MG63 (cell line): ENCODE measurements at places on chromosomes 2 and 18. TPM values are rescaled to one million over a fixed set of nuclear protein-coding genes. Genes with fewer than 3 reads are reported as not detected.
A peak's percentile ranks its signal among the peaks of the same experiment; 100 is the strongest.

Gene NTSR2
- total RNA-seq, result not detected in 2 replicates

Gene APOB
- total RNA-seq, result not detected in 2 replicates

Gene NEURL3
- 1.0 TPM in 1 of 2 replicates, not detected in the other for total RNA-seq

Gene GBX2
- total RNA-seq, result 0.94 TPM in 1 of 2 replicates, not detected in the other

Gene FAM124B
- not detected in 2 replicates for total RNA-seq

Gene VWA3B
- total RNA-seq, result not detected in 2 replicates

Gene GALR1
- not detected in 2 replicates for total RNA-seq

Gene IWS1
- 26.2 and 29.0 TPM in 2 replicates for total RNA-seq

DNA sequence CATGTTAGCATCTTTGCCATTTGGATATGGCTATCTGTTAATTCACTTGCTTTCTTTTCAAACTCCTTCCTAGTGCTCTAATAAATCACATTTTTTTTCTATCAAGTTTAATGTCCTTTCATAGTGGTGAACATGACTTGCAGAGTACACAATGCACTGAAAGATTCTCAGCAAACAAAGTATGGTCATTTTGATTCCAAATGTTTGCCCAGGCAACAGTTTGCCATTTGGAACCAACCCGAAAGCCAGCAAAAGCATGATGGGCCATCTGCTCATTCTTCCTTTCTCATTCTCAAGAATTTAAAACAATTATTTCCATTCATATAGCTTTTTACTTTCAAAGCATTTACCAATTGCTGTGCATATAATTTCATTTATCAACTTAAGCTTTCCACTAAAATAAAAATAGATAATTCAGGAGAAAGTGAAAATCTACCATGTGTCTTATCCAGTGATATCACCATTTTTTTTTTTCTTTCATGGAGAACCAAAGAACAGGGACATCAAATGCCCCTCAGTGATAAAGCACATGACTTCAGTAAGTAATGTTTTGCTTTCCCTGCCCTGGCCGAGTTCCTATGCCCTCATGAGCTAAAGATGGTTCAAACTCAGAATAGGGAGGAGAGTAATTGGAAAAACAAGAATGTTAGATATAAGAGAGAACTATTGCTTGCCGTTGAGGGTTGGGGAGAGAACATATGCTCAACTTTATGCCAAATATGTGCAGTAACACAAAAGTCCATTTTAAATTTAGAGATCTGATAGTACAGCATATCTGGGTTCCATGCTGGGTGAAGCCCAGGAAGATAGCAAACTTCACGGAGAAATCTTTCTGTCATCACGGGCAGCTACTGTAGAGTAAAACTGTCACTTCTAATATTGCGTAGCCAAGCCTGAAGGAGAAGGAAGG lies 62.1 kb downstream of the HNMT start:
- no peak for DNase-seq

DNA sequence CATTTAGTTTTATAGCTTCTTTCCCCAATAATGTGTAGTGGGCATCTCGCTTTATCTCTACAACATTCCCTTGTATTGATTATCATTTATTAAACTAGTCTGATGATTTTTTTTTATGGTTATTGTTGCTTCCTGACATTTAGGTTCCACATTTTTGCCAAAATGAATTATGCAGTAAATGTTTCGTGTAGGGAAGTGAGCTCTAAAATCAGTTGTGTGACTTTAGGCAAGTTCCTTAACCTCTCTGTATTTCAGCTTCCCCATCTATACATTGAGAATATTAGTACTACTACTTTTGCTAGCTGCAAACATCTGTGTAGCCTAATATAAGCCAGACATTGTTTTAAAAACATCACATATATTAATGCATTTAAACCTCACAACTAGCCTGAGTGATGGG lies 22.9 kb downstream of the SOCS6 start:
- DNase-seq, result no peak

DNA sequence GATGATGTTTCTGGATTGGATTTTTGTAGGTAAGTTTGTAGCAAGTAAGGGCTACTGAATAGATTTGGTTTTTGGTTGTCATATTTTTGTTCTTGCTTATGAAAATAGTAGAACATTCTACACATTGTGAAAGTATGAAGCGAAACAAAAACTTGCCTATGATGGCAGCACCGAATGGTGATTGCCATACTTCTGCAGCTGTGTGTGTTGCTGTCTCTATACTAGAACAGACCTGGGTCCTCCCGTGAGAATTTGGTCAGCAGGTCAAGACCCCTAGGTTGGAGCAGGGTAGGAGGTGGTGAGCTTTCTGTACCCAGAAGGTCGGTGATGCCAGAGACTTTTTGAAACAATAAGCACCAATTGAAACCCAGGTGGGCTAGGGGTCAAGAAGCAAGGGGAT lies 322.6 kb downstream of the PRKCE start:
- no peak for DNase-seq

- no peak for DNase-seq
Measured at GRCh38 chr18:44096016-44096415, 584.7 kb upstream of the SETBP1 start.

GRCh38 chr2:1979569-1979968 lies 235.3 kb upstream of the PXDN start:
- no peak for DNase-seq

GRCh38 chr2:126795656-126796055 lies 103.0 kb upstream of the TEX51 start:
- no peak for DNase-seq

DNA sequence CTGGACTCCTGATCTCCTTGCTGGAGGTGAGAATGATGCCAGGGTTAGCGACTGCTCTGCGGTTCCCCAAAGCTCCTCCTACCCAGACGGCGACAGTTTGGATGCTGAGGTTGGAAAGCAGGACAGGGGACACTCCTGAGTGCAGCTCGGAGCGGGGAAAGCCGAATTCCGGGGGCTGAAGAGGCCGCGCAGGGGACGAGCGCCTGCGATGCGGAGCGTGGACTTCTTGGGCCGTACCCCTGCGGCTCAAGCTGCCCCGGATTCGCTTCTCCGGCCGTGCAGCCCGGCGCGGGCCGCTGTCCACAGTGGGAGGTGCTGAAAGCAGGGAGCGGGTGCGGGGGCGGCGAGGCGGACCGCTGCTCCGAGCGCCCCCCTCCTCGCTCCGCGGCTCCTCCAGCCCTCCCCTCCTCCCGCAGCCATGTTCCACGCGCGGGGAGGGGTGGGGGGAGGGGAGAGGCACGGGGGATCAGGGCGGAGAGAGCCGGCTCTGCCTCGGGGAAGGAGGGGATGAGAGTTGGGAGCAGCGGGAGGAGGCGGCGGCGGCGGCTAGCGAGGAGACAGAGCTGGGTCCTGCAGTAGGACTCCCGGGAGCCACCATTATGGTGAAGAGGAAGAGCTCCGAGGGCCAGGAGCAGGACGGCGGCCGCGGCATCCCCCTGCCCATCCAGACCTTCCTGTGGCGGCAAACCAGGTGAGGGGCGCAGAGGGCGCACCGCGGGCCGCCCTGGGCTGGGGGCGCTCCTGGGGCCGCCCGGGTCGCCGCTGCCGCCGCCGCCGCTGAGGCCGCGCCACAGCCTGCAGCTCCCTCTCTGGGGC lies at the start of gene UNC80:
UNC80 (plus strand) TSS at position 359 of the 816 bp plus-strand sequence; CDS start at position 600, 241 bp downstream.
- DNase-seq, result peak; percentile 66

GRCh38 chr2:178679891-178680290 lies 127.3 kb downstream of the TTN start:
- DNase-seq, result no peak

GRCh38 chr2:120498576-120499394 lies 152.8 kb downstream of the INHBB start:
- no peak for DNase-seq

- DNase-seq, result no peak
Measured at GRCh38 chr2:48258481-48259149, 271.3 kb upstream of the STON1 start.

DNA sequence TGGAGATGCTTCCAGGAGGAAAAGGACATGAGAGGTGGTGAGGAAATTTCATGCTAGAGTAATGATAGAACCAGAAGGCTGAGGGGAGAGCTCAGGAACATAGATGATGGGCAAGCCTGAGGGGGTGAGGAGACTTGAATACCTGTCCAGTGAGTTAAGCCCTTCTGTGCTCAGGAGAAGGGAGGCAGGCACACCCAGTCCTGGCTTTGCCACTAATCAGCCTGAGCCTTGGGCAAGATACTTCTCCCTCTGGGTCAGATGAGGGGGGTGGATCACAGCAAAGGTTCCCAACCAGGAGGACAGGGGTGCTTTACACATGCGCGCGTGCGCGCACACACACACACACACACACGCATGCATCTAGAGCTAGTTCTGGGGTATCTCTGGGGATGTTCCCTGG lies 151.6 kb upstream of the MSH6 start:
- no peak for DNase-seq

DNA sequence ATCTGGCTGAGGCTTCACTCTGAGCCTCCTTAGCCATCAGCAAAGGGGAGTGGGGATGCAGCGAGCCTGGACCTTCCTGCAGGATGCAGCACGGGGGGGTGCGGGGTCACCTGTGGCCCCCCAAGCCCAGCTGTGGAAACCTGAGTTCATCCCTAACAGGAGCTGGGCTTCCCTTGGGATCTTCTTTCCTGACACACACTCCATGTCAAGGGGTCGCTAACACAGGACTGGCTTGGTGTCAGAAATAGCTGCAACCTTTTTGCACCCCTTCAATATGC lies 174.7 kb downstream of the RTP5 start:
- DNase-seq, result no peak

DNA sequence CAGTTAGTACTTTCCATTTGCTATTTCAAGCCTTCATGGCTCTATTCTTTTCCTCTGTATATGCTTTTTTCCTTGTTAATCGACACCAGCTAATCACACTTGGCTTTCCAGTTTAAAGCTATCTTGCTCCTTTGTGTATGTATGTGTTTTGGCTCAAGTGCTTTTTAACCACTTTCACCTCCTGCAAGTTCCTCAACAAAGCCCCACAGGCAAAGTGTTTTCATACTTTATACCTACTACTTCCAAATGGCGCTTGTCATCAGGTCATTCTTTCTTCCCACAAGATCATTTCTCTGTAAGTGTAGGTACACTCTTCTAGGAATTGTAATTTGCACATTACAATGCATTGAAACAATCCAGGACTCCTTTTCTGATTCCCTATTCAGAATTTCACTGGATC lies 64.0 kb upstream of the FIGN start:
- DNase-seq, result no peak

DNA sequence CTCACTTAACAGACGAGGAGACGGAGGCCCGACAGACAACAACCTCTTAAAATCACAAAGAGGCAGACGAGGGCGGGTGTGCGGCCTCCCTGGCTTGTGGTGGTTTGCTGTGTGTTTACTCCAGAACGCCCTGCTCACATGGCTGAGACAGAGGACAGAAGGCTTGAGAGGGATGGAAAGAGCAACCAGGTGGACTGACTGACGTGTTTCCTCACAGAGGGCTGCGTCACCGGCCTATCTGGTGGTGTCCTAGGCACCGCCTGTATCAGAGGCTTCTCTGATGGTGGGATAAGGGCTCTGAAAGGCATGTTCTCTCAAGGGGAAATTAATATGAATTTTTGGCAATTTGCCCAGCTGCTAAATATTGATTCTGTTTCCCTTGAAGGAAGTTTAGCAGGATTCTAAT lies 47.0 kb upstream of the RALBP1 start:
- DNase-seq, result no peak

DNA sequence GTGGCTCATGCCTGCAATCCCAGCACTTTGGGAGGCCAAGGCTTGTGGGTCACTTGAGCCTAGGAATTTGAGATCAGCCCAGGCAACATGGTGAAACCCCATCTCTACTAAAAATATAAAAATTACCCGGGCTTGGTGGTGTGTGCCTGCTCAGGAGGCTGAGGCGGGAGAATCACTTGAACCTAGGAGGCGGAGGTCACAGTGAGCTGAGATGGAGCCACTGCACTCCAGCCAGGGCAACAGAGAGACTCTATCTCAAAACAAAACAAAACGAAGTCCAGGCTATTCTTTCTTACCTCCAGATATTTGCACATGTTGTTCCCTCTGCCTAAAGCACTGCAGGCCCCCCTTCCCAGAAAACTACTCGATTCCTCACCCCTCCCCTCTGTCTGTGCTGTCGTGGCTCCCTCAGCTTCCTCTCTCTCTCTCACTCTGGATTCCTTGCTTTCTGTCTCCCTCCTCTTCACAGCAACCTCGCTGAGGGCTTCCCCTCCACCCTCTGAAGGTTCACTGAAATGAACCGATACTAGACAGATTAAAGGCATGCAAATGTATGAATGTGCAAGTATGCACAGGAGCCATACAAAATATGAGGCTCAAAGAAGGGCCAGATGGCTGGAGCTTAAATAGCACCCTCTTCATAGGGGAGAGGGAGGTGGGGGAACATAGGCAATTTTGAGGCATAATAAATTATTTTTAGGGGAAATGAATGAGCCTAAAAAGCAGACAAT lies 18.5 kb downstream of the TMEM177 start:
- no peak for DNase-seq

DNA sequence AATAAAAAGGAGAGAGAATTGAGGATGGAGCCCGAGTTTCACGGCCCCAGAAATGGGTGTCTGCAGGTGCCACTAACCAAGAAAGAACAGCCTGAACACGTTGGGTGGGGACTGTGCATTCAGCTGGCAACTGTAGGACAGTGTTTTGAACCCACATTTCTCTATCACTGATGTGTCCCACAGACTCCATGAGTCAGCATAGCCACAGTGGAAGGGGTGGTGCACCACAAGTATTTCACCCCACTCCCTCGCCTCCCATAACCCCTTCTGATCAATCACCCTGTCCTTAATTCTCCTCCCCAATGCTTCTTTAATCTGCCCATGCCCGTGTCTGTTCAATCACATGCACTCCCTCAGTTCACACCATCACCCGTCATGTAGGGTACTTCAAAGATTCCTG lies 291.5 kb downstream of the ZNF516 start:
- no peak for DNase-seq

GRCh38 chr18:13945811-13946210 lies 30.5 kb upstream of the MC2R start:
- no peak for DNase-seq

GRCh38 chr2:45614871-45615415 lies 3.9 kb upstream of the SRBD1 start:
- DNase-seq, result peak; percentile 52

DNA sequence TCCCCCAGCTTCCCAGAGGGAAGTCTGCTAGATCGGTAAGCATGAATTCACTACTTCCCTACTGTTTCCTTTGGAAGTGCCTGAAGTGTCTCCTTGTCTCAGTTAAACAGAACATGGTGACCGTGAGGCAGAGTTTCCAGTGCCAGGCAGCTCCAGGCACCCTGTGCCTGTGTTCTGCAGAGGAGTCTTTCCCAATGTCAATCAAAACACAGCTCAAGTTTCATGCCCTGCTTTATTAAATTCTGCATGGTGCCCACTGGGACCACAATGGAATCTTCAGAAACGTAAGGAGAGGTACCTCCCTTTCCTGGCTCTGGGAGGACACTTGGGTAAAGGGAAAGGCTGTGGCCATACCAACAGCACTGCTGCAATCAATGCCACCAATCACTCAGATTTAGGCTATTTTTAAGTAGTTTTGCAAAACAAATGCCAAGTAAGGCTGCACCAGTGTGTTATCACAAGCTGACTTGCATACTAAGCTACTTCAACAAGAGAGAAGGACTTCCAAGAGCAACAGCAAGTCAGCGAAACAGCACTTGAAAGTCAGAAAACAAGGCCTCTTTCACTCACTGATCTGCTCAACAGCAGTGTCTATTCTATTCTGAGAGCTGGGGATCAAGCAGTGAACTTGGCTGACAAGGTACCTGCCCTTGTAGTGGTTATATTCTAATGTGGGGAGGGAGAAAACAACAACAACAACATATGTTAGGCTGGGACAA lies 14.9 kb downstream of the LPIN2 start:
- DNase-seq, result no peak
